ENCODE measurements at places on chromosomes 3 and 15.

DNA sequence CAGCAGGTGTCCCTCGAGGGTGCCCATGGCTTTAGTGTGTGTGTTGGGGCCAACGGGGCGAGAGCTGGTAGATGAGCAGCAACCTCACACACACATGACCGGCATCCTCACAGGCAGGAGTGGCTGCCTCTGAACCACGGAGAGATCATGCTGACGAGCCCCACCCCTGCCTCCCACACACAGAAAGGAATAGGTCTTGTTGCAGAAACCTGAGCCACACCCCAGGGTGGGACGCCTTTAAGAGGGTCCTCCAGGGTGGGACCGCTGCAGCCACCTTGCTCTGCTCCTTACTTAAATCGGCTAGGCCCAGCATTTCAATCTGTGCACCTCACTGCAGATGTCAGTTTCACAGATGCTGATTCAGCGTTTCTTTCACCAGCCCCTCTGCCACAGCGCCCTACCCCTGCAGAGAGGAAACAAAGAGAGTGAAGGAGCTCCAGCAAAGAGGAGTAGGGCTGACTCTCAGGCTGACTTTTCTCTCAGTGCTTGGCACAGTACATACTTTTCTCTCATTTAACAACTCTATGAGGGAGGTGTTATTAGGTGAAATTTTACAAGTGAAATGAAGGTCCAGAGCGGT is 61.2 kb upstream of the EPHB3 start:
- DNase-seq = no peak

DNA sequence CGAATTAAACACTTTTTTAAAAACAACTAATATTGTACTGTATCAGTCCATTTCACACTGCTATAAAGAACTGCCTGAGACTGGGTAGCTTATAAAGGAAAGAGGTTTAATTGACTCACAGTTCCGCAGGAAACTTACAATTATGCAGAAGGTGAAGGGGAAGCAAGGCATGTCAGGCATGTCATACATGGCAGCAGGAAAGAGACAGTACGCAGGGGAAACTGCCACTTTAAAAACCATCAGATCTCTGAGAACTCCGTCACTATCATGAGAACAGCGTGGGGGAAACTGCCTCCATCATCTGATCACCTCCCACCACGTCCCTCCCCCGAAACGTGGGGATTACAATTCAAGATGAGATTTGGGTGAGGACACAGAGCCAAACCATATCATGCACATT is 162.8 kb upstream of the TPM1 start:
- DNase-seq = no peak

GRCh38 chr3:47573190-47574172 is 5.2 kb downstream of the CSPG5 start:
- no peak for DNase-seq

GRCh38 chr15:89002281-89002761 is 85.9 kb upstream of the ABHD2 start:
- DNase-seq = no peak

DNA sequence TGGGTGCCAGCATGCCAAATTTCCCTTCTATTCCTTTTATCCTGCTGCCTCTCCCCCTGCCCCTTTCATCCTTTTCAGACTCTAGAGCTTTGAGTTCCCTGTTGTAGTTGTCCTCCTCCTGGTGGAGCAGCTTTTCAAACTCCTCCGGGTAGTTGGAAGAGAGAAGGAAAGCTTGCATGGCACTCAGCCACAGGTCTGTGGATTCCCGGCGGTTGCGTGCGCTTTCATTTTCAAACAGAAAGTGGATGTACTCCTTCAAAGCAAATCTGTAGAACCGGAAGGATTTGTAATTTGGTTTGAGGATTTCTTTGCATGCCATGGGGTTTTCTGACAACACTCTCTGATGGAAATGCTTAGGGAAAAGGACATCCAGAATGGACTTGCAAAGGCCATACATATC is 68.1 kb upstream of the DCLK3 start:
- DNase-seq = no peak

DNA sequence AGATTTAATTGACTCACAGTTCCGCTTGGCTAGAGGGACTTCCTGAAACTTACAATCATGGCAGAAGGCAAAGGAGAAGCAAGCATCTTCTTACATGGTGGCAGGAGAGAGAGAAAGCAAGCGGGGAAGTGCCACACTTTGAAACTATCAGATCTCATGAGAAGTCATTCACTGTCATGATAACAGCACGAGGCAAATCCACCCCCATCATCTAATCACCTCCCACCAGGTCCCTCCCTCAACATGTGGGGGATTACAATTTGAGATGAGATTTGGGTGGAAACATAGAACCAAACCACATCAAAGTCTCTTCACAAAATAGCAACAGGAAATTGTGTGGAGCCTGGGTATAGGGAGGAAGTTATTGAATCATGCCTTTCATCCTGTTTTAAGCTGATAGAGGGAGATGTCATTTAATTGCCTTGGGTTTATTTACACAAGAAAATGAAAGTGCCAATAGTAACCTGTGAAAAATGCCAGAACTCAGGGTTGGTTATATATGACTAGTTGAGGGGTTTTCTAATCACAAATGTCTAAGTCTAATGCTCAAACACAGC is 624.8 kb upstream of the LMCD1 start:
- DNase-seq = no peak

GRCh38 chr15:96693990-96694517 is 363.6 kb downstream of the NR2F2 start:
- no peak for DNase-seq

GRCh38 chr15:39602143-39602542 is 21.3 kb downstream of the THBS1 start:
- DNase-seq = no peak

GRCh38 chr15:78077871-78078210 is 330 bp upstream of the TBC1D2B start:
- DNase-seq = no peak

Data from stimulated activated CD8-positive, alpha-beta memory T cell treated with anti-CD3 and anti-CD28 coated beads, Interleukin-4, amount 100 ng/mL, for 1 hour (primary cell).